ENCODE measurements at places on chromosomes 2 and 18. TPM values are rescaled to one million over a fixed set of nuclear protein-coding genes. Genes with fewer than 3 reads are reported as not detected.

DNA sequence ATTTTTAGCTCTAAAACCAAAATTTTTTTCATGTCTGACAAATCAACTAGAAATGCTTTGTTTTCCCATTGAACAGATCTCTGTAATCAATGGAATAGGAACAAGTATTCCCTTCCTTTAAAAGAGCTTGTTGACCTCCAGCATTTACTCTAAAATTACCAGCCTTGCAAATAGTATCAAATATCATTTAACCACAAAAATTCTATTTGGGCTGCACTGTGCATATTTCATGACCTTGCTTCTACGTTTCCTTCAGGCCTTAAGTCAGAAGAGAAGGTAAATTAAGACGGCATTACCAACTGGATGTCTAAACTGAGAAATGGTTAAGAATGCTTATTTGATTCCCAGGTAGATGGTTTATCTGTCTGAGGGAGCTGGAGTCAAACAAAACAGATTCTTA is 33.3 kb upstream of the NRXN1 start:
- no peak for DNase-seq
- no peaks in the 10 kb centered on the region for H3K27me3 ChIP-seq
- H3K36me3 ChIP-seq = no peaks in the 10 kb centered on the region
- H3K4me1 ChIP-seq = no peaks in the 10 kb centered on the region

- no peaks in the 10 kb centered on the region for H3K4me1 ChIP-seq
- no peaks in the 10 kb centered on the region for H3K27me3 ChIP-seq
- no peaks in the 10 kb centered on the region for H3K36me3 ChIP-seq
- H3K4me3 ChIP-seq = no peak overlapping the region
- DNase-seq = no peak
Observed at GRCh38 chr2:23220513-23221094, 164.4 kb upstream of the KLHL29 start.

- no peak for DNase-seq
- no peak overlapping the region for H3K4me3 ChIP-seq
- H3K27me3 ChIP-seq = no peaks in the 10 kb centered on the region
- H3K27ac ChIP-seq = no peak overlapping the region
Observed at GRCh38 chr2:170425281-170425751, 247.4 kb downstream of the MYO3B start.

- DNase-seq = no peak
- no peaks in the 10 kb centered on the region for H3K36me3 ChIP-seq
- no peaks in the 10 kb centered on the region for H3K4me1 ChIP-seq
- no peak overlapping the region for H3K27ac ChIP-seq
- H3K4me3 ChIP-seq = no peak overlapping the region
Observed at GRCh38 chr2:72554381-72554780, 271.5 kb downstream of the EXOC6B start.

- H3K27ac ChIP-seq = no peak overlapping the region
- H3K4me3 ChIP-seq = no peak overlapping the region
- H3K4me1 ChIP-seq = no peaks in the 10 kb centered on the region
- no peak for DNase-seq
- H3K27me3 ChIP-seq = no peaks in the 10 kb centered on the region
Observed at GRCh38 chr2:208311954-208312353, 45.9 kb downstream of the PIKFYVE start.

DNA sequence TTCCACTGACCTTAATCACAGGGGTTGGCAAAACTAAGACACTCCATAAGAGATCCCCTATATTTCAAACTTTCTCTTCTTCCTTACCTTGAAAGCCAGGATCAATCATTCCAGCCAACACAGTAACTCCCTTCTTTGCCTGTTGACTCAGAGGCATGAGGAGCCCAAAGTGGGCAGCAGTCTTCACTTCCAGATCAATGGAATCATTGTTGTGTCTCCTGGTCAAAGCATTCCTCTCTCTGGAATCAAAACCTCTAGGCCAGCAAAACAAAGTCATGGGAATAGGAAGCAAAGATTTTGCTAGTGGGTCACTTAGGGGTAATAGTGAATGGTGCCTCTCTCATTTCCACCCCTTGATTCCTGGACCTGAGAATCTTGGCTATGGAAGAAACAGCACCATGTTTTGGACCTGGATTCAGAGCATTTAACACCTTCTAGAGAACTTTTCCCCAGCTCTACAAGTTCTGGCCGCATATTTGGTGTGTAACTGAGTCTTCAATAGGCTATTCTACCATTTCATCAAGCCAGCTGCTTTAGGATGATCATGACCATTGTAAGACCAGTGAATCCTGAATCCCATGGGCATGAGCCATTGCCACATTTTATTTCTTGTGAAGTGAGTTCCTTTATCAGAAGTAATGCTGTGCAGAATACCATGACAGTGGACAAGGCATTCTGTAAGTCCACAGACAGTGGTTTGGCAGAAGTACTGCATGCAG is 65.7 kb upstream of the SERPINE2 start:
- H3K27me3 ChIP-seq = no peaks in the 10 kb centered on the region
- H3K36me3 ChIP-seq = no peaks in the 10 kb centered on the region
- no peaks in the 10 kb centered on the region for H3K4me1 ChIP-seq
- no peak overlapping the region for H3K27ac ChIP-seq
- DNase-seq = no peak

- no peak overlapping the region for H3K4me3 ChIP-seq
- no peaks in the 10 kb centered on the region for H3K27me3 ChIP-seq
- H3K4me1 ChIP-seq = no peaks in the 10 kb centered on the region
Observed at GRCh38 chr2:241255542-241256167, 59.8 kb downstream of the HDLBP start.

DNA sequence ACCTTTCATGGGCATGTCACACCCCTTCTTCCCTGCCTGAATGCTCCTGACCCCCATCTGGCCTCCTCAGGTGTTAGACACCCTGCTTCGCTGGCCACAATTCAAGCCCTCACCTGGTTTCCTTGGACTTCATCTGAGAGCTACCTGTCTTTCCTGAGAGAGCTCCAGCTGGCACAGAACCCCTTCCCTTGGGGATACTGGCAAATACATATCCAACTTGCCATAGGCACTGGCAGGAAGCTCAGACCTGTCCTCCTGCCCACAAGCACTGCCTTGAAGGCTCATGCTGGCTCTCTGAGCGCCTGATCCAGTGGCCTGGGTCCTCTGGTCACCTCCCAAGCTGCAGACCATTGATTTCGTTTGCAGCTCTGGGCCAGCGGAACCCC is 74.1 kb upstream of the MAP4K3 start:
- H3K4me3 ChIP-seq = no peak overlapping the region
- DNase-seq = no peak
- H3K4me1 ChIP-seq = no peaks in the 10 kb centered on the region
- H3K27ac ChIP-seq = no peak overlapping the region

DNA sequence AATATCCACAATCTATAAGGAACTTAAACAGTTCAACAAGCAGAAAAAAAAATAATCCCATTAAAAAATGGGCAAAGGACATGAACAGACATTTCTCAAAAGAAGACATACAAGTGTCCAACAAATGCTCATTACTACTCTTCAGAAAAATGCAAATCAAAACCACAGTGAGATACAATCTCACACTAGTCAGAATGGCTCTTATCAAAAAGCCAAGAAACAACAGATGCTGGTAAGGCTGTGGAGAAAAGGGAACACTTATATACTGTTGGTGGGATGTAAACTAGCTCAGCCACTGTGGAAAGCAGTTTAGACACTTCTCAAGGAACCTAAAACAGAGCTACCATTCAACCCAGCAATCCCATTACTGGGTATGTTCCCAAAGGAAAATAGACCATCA is 7.2 kb upstream of the CRYGB start:
- no peaks in the 10 kb centered on the region for H3K4me1 ChIP-seq
- H3K36me3 ChIP-seq = no peaks in the 10 kb centered on the region
- H3K27ac ChIP-seq = no peak overlapping the region
- DNase-seq = no peak

DNA sequence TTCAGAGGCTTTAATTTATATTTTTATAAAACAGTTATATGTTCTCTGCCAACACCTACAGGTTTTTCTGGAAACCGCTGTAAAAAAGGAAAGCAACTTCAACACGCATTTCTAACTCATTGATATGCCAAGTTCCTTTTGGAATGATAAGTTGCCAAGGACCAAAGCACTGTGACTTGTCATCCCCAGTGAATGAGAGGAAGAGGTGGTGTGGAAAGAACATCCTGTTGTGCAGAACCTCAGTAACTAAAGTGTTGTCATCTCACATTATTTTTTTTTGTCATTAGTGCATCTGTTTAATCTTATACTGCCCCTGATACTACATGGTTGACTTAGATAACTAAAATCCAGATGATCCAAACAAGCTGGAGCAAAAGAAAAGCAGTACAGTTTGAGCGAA is 96.0 kb upstream of the NEUROD1 start:
- H3K4me1 ChIP-seq = no peaks in the 10 kb centered on the region
- no peak for DNase-seq
- no peak overlapping the region for H3K27ac ChIP-seq
- no peak overlapping the region for H3K4me3 ChIP-seq
- no peaks in the 10 kb centered on the region for H3K36me3 ChIP-seq

RMDN2 gene
- 8.0 TPM for total RNA-seq

CEP68 gene
- total RNA-seq = 16.6 TPM

LBX2 gene
- 0.75 TPM for total RNA-seq

Measured in aorta (tissue), 5 donors.